ENCODE measurements at places on chromosomes 2 and 18.

GRCh38 chr18:41504316-41504715, 450.7 kb upstream of the PIK3C3 start:
- DNase-seq = no peak

- no peak for DNase-seq
These were observed 205.5 kb downstream of the RPIA start for GRCh38 chr2:88896971-88897370.

DNA sequence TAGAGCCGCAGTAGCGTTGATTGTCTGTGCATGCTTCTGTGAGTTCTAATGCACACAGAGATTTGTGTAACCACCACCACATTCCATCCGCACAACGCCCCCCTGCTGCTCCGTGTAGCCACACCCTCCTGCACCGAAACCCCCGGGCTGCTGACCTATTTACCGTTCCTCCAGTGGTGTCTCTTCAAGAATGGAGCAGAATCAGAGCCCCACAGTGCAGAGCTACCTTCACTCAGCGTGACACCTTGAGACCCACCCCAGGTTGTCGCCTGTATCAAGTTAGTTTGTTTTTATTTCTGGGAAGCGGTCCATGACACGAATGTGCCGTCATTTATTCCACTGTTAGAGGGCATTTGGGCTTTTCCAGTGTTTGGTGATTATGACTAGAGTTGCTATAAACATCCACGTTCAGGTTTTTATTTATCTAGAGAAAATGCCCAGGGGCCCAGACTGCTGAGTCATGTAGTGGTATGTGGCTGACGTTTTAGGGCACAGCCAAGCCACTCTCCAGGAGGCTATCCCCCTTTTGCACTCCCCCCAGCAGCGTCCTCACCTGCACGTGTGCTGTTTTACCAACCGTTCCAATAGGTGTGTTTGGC, 266.8 kb downstream of the NDUFA10 start:
- no peak for DNase-seq

DNA sequence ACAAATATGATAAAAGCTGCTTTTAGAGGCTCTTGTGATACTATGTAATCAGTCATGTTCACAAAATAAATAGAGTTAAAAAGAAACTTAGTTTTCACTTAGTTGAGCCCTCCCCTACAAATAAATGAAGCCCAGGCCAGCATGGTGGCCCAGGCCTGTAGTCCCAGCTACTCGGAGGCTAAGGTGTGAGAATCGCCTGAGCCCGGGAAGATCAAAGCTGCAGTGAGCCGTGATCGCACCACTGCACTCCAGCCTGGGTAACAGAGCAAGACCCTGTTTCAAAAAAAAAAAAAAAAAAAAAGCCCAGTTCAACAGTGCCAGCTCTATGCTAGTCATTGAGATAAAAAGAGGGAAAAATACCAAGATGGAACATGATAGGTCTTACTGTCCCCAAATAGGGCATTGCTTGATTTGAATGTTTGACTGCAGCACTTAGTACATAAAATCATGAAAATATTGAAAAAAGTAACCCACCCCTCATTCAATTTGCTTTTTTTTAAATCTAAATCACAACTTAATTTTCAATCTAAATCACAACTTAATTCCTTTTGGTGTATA, 1.5 kb downstream of the ASNSD1 start:
- no peak for DNase-seq

- no peak for DNase-seq
These were observed 75.9 kb upstream of the MAP4K3 start for GRCh38 chr2:39512941-39513340.

GRCh38 chr2:289362-290089, 1.6 kb upstream of the ALKAL2 start:
- DNase-seq = no peak

DNA sequence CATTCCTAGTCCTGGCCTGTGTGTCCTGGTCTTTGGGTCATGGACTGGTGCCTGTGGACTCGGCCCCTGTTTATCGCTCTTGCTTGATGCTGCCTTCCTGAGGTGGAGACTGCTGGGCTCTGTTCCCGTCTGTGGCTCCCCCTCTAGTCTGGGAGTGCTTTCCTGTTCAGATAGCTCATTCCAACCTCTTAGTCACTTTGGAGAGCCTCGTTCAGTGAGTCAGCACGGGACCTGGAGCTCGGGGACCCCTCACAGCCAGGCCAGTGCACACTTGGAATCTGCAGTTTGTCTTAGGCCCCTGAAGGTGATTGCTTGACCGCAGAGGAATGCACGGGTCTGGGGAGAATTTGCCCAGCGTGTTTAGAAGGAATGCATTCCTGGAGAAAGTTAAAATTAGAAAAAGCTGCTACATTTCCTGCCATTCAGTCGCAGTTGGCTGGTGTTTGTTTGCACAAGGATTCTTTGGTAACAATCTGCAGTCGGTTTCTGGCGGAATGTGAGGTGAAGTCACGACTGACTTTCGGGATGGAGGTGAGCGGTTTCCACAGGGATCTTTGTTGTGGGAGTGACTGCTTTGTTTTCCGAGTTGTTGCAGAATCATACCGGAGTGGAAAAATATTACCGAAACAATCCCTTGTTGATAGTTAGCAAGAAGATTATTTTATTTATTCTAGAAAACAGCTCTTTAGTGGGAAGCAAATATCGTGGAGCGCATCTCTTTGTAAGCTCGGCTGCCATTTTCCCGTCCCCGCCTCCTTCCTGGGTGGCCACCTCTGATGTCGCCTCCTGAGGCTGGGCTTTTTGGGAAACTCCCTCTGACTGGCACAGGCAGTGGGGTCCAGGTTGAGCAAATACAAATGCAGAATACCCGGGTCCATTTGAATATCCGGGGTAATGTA, 29.6 kb downstream of the SH3BP4 start:
- no peak for DNase-seq

- no peak for DNase-seq
These were observed 373.9 kb upstream of the KCNJ3 start for GRCh38 chr2:154324601-154325000.

- DNase-seq = no peak
These were observed 7.9 kb downstream of the CABLES1 start for GRCh38 chr18:23143016-23143814.
